ENCODE measurements at places on chromosomes 11 and 22.

GRCh38 chr11:122910775-122911174 lies 28.2 kb downstream of the JHY start:
- DNase-seq: no peak

DNA sequence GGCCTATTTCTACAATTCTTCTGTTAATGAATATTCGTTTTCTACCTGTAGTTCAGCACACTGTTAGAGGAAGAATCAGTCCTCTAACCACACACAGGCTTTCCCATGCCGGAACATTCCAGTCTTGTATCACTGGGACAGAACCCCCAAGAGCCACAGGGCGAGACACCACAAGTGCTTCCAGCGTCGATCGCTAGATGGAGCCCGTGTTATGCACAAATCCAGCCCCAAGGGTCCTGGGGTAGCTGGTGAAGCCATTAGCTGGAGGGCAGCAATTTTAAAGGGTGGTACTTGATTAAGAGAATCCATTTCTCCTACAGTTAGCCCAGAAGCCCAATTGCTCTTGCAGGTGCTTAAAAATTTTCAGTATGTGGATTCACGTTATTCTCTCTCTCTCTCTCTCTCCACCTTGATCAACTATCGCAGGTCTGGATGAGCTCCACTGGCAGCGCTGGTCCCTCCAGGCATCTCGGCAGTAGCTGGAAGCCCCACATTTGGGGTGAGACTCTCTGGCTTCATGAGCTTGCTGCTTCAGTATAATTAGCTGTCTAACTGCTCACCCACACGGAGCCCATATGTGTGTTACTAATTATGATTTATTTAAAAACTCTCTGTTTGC lies 148.2 kb upstream of the SNX19 start:
- DNase-seq: no peak

GRCh38 chr22:50696799-50697561 lies 24.4 kb downstream of the SHANK3 start:
- no peak for DNase-seq

- no peak for DNase-seq
Observed at GRCh38 chr11:11979488-11980117, 28.8 kb downstream of the DKK3 start.

DNA sequence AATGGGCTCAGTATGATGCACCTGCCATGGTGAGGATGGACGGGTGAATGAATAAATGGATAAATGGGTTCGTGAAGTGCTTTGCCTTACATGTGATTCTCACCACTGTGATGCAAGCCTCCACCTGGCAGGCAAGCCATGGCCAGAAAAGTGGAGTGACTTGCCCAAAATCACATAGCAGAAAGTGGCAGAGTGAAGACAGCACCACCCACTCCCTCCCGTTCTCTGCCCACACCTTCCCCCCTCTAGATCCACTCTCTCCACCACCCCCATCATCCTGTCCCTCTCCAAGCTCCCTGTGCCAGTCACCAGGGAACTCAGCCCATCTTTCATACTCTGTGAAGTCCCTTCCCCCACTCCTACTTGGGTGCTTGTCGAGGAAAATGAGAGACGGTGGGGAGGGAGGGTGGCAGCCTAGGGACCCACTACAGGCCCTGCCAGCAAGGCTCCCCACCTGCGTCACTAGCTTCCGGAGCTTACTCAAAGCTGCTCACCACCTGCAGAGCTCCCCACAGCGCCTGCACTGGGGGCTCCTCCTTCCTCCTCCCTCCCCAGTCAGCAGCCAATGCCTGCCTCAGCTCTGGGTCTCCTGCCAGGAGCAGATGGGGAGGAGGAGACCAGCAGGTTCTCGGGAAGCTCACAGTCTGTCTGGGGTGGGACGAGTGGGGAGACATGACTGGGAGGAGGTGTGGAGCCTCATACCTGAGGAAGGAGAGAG lies 82.3 kb downstream of the PDE2A start:
- peak; percentile 22 for DNase-seq

- DNase-seq: no peak
Observed at GRCh38 chr11:26849036-26849435, 127.2 kb upstream of the SLC5A12 start.

DNA sequence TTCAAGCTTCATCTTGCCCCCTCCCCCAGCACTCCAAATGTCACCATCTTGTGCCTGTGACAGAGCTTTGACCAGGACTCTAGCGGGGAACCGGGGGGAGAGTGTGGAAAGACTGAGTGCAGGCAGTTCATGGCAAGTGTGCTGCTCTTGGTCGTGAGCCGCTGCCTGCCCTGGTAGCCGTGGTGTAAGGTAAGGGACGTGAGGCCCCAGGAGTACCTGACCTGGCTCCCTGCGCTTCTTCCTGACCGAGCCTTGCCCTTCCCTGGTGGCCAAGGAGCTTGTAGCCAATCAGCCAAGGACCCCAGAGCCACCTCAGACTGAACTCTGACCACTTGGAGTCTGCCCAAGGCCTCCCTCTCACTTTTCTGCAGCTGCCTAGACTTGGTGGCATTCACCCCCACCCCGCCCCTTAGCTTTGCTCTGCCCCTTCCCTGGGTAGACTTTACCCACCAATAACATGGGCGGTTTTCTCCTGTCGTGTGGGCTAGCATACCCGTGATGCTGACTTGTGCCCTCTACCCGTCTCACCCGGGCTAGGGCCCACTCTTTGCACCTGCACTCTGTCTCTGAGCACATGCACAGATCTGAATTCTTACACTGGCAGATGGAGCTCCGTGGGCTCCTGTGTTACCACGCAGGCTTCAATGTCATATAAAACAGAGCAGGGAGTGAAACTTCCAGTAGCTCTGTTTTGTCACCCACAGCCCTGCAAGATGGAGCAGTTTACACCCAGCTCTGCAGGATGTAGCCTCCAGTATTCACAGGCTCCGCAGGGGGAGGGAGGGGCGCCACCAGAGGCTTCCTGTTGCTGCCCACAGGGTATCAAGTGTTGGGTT lies 1.5 kb downstream of the DGKZ start:
- peak; percentile 25 for DNase-seq

GRCh38 chr22:48692734-48693376 lies 1134.8 kb downstream of the BRD1 start:
- no peak for DNase-seq

DNA sequence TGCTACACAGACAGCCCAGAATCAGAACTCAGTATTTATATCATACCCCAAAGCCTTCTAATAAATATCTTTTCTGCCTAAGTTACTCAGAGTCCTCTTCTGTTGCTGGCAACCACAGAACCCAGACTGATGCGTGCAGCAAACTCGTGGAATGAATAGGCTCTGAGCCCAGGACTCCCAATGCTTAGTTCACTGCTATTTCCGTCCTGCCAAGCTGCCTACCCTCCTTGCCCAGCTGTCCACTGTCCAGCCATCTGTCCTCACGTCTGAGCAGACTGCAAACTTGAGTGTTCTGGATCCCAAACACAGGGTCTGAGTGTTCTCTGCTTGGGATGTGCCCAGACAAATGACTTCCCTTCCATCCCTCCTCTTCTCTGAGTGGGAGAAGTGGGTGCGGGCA lies 19.4 kb downstream of the PTPN5 start:
- no peak for DNase-seq

DNA sequence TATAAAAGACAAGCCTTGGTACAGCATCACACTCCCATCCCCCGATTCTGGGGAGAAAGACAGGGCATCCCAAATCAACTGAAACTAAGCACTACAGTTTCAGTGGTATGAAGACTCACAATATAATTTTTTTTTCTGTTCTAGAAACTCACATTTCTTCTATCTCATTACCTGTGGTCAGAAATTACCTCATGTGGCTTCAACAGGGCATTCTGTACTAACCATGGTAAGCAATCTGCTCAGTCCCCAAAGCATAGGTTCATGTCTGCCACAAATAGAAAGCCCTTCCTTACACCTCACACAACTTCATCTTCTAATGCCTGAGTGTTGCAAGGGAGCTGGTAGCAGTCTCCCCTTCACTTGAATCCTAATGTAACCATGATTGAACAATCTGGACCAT lies 147.4 kb upstream of the POU2AF2 start:
- no peak for DNase-seq
